ENCODE measurements at places on chromosomes 12 and 14. TPM values are rescaled to one million over a fixed set of nuclear protein-coding genes. Genes with fewer than 3 reads are reported as not detected.

The ZC2HC1C gene
- total RNA-seq, result 4.0 TPM

The DHH gene
- total RNA-seq, result 0.54 TPM

The VWF gene
- total RNA-seq, result 34.3 TPM

The FOXN4 gene
- total RNA-seq, result not detected

The RERG gene
- 31.6 TPM for total RNA-seq

The TSPAN19 gene
- total RNA-seq, result not detected

The FAM186B gene
- 0.35 TPM for total RNA-seq

DNA sequence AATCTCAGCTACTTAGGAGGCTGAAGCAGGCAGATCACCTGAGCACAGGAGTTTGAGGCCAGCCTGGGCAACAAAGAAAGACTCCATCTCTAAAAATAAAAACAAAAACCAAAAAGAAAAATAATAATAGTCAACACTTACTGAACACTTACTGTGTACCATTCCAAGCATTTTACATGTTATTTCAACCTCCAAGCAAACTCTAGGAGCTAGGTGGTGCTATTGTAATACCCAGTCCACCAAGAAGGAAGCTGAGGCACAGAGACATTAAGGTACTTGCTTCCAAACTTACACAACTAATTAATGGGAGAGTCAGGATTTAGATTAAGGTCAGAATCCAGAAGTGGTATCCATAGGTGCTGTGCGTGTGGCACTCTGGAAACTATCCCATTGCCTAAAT lies 13.7 kb upstream of the OR6J1 start:
- no peak for DNase-seq

- DNase-seq, result no peak
These were observed 105.5 kb downstream of the GXYLT1 start for GRCh38 chr12:42039176-42039575.

- no peak for DNase-seq
These were observed 356.0 kb downstream of the BCL11B start for GRCh38 chr14:98916036-98916435.

DNA sequence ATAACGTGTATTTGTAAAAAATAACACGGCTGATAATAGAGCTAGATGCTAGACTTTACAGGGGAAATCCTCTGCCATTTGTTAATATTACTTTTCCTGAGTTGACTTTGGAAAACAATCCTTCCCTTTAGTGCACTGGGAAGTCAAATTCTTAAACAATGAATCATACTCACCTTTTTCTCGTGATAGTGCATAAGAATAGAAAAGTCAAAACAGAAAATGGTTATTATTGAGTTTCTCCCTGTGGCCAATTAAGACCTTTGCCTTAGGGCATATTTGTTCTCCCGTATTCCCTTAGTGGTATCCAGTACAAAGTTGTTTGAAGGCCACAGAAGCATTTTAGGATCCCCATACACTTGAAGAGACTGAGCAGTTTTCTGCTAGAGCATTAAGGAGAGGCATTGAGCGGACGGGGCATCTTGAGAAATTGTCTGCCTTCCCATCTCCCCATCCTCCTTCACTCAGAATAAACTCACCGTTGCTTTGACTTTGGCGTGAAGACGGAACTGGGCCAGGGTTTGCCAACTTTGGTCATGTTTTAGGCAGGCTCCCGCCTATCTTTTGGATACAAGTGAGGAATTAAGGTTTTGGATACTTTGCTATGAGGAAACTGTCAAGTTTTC lies 171.3 kb downstream of the TMTC2 start:
- no peak for DNase-seq

DNA sequence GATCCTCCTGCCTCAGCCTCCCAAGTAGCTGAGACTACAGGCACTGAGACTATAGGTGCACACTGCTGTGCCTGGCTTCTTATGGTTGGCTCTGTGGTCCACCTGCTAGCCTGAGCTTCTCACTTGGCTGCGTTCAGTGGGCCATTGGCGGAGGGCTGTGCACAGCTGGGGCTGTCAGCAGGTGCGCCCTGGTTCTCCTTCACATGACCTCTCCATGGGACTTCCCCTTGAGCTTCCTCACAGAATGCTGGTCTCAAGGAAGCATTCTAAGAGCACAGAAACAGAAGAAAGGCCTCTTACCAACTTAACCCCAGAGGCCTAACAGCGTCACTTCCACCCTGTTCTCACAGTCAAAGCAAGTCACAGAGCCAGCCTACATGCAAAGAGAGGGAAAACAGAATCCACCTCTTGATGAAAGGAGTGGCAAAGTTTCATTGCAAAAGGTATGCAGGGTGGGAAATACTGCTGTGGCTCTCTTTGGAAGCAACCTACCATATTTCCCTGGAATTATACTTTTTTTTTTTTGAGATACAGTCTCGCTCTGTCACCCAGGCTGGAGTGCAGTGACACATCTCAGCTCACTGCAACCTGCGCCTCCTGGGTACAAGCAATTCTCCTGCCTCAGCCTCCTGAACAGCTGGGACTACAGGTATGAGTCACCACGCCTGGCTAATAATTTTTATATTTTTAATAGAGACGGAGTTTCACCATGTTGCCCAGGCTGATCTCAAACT lies 9.3 kb downstream of the RILPL2 start:
- DNase-seq, result peak; percentile 62

- DNase-seq, result peak; percentile 31
These were observed 32.6 kb upstream of the PNMA1 start for GRCh38 chr14:73746520-73747378.

GRCh38 chr14:103315351-103315911 lies 18.6 kb upstream of the EIF5 start:
- no peak for DNase-seq

GRCh38 chr12:26853303-26854030 lies 20.5 kb upstream of the ITPR2 start:
- DNase-seq, result peak; percentile 76

GRCh38 chr14:90853116-90853515 lies 36.9 kb upstream of the TTC7B start:
- no peak for DNase-seq

DNA sequence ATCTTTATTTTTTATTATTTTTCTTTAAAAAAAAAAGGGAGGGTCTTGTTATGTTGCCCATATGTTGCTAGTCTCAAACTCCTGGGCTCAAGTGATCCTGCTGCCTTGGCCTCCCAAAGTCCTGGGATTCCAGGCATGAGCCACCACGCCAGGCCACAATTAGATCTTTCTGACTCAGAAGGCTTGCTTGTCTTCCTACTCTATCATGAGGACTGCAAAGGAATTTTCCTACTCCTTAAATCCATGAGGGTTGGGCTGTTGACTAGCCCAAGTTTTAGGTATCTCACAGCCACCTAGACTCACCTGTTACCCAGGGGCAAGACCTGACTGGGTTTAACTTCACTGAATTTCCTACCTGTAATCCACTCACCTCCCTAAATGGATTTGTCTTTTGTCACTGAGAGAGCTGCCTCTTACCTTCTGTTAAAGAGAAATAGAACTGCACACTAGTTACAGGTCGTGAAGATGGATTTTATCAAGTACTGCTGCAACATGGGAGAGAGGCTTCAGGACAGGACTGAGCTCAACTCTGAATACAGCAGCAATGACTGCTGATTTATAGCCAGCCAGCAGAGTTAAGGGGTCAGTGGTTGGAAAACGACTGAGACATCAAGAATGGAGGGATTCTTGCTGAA lies 72.3 kb downstream of the B4GALNT3 start:
- DNase-seq, result no peak

DNA sequence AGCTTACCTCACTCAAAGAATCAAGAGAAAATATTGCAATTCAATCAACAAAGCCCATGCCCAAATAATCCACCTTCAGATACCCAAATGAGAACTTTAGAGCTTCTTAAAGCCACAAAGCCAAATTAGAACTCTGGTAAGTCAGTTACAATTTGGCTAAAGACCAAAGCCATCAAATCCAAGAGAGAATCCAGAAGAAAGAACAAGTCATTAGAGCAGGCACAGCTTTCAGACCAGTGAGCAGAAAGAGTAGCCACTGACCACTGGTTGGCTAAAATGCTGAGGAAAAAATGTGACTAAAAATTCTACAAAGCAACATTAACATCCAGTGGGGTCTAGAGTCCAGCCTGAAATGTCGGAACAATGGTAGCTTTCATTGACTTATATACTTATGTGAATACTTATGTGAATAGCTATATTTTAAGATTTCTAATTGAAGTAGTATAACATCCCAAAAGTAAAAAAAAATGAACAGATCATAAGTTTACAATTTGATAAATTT lies 735.2 kb upstream of the TBX3 start:
- no peak for DNase-seq

DNA sequence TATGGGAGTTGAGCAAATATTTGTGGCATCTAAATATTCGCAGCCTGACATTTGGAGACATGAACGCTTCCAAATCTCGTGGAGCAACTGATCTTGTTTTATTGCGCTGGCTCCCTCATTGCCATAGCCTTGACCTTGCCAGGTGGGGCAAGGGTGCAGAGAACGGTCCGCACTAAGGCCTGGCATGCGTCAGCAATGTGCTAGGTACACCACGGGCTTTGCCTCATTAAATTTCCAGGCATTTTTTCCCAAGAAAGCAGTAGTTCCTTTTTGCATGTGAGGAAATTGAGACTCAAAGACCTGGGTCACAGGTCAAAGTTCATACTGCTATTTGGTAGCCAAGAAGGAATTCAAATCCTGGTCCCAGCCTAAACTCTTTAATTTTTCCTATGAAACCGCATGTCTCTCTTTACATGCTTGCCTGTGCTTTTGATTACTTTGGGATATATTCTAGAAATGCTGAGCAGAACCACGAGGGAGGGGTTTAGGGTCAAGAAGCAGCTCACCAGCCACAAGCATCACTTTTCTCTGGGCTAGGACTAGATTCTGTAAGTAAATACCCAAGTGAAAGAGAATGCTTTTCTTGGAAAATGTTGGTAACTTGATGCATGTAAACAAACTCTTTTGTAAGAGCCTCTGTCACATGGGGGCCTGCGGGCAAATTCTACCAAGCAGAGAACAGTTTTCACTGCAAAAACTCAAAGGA lies 891.6 kb downstream of the VRK1 start:
- no peak for DNase-seq

GRCh38 chr14:45251912-45252311 lies 1.1 kb downstream of the MIS18BP1 start:
- peak; percentile 31 for DNase-seq

DNA sequence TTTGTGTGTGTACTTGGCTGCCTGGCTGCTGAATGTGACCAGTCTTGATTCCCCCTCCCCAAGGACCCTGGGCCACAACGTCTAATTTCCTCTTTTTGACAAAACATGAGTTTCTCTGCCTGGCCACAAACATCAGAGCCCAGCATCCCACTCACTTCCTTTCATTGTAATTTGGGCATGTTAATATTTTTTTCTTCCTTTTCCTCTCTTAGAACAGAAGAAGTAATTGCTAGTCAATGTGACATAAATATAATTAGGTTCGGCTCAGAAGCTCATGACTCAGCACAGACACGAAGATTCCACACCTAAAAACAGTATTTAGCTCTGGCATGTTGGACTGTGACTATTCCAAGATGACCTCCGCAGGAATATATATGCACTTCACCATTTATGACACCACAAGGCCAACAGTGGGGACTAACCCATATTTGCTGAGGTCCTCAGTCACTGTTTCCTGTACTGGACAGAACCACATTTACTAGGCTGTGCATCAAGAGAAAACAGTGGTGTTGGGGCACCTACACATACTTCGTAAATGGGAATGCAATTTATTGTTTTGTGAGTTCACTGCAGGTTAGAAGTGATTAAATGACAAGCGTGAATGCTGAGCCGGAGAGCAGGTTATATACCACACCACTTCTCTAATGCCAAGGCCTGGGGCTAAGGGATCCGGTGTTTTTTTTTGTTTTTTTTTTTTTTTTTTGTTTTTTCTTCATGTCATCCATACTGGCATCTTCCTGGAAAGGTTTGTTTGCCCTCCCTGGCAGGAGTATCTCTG lies 4.2 kb downstream of the GSG1 start:
- no peak for DNase-seq

DNA sequence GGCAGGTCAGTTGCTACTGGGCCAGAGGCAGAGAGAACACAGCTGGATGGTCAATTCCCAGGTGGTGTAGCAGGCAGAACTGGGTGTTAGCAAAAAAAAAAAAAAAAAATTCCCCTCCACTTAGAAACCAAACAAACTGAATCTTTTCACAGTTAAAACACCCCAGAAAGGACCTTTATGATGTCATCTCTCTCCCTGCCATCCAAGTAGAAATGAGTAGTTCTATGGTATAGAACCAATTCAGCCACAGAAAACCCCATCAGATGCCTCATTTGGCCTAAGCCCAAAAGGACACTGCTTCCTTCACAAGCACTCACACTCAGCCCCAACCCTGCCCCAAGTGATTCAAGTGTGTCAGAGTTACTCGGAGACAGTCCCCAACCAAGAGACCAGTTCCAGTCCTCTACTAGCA lies 230.8 kb downstream of the DPF3 start:
- DNase-seq, result no peak

GRCh38 chr12:9928607-9929006 lies 3.6 kb downstream of the CLEC2A start:
- DNase-seq, result no peak

Measured in mucosa of descending colon (tissue), 3 donors.